WTC11 (cell line): ENCODE measurements at places on chromosomes 2 and 18.

DNA sequence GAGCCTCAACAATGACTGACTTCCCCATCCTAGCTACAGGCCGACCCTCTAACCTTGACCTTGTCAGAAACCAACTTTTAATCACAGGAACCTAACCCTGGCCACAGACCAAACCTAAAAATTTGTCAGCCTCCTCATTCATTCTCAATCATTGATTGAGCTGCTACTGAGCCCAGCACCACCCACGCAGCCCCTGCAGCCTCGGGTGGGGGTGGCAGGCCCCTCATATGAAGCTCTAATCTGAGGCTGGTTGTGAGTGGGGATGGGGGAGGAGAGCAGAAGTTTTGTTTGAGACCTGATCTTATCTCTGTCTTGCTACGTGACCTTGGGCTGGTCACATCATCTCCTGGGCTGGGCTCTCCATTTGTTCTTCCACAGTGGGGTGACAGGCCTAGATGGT lies 99.5 kb upstream of the EPAS1 start:
- no peak for DNase-seq

- no peak for DNase-seq
These were observed 9.5 kb downstream of the KCNG2 start for GRCh38 chr18:79806976-79807841.

GRCh38 chr2:28407976-28408690 lies 15.5 kb downstream of the FOSL2 start:
- DNase-seq, result no peak

DNA sequence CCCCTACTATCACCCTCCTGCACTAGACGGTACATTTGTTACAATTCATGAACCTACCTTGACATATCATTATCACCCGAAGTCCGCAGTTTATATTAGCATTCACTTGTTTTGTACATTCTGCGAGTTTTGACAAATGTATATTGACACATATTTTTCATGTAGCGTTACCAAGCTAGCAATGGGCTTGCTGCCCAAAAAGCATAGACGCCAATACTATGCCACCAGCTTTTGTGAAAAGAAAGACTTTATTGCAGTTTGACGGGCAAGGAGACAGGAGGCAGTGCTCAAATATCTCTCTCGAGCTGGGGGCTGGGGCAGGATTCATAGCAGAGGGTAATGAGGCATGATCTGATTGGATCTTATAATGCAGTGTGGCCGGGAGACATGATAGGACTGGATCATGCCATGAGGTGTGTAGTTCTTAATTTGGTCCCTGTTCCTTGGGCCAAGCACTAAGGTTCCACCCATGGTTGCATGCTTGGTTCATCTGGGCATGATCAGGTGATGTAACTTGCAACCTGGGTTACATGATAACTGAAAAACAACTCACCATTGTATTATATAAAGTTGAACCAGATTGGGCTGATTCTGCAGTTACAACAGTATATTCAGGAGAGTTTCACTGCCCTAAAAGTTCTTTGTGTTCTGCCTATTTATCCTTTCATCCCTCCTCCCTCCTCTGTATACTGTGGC lies 162.3 kb downstream of the RTN4 start:
- no peak for DNase-seq

GRCh38 chr2:224657349-224657748 lies 58.8 kb downstream of the CCDC195 start:
- DNase-seq, result no peak

GRCh38 chr18:75053028-75053629 lies 155.8 kb downstream of the PTGR3 start:
- no peak for DNase-seq

GRCh38 chr2:46258937-46259776 lies 38.0 kb upstream of the EPAS1 start:
- DNase-seq, result no peak

DNA sequence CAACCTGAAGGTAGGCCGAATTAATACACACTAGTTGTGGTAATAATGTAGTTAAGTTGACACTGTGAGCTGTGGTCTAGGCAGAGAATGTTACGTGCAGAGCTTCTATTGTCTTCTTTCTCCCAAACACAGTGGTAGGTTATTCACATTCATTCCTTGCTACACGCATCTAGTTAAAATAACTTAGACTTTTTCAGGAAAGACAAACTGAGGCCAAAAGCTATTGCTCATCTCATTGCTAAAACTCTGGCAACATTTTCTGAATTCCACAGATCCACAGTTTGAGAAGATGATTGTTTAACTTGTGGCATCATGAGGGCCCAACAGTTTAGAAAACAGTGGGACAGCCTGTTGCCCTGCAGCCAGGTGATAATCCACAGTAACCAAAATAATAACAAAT lies 850.4 kb upstream of the FSHR start:
- no peak for DNase-seq

DNA sequence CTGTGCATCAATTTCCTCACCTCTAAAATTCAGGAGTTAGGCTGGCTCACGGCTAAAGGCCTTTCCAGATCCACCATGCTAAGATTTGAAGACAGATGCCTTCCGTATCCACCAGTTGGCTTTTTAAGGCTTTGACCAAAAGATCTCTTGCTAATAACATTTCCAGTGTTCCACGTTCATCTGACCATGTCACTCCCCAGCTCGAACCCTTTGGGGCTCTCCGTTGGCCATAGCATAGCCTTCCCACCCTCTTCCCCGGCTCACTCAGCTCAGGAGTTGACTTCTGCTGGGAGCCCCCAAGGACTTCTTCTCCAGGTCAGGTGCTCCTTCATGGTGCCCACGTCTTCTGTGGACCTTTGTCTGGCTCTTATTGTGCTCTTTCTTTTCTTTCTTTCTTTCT lies 53.3 kb downstream of the MYCN start:
- no peak for DNase-seq

GRCh38 chr2:232838406-232838874 lies 31.6 kb upstream of the SNORC start:
- no peak for DNase-seq

DNA sequence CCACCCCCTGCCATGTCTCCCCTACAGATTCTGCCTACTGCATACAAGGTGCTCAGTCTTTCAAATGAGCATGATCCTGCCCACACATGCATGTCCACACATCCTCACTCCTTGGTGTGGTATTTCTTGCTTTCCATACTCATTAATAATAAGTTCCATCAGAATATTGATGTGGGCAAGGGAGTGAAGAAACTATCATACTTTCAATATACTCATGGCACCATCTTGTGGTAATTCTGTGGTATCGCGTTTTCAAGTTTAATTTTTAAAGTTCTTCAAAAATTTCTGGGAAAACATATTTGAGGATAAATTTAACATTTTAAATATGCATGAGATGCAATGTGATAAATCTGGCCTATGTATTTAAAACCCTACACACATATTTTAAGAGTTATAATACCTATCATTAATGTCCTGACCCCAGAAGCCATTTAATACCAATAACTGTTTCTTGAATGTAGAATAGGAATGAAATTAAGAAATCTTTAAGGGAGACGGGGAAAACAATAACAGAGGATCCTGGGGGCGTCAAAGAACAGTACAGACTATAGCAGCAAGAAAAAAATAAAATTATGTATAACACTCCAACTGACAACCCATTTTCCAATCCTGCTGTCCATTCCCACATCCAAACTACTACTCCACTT lies 110.1 kb downstream of the ZNF385B start:
- no peak for DNase-seq

GRCh38 chr2:214050731-214051130 lies 360.1 kb upstream of the VWC2L start:
- DNase-seq, result no peak

DNA sequence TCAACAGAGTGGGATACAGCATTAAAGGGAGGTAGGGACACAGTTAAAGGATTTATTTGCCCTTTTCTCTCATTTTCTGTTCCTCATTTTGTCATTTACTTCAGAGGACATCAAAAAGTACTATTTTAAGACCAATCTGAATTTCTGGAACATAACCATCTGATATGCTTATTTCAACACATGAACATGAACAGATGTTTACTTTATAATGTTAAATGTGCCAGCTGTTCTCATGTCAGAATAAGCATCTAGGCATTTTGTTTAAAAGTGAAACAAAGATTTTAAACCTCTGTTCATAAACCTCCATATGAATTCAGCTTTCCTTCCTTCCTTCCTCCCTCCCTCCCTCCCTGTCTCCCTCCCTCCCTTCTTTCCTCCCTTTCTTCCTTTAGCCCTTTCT lies 677.7 kb downstream of the CNTNAP5 start:
- no peak for DNase-seq

DNA sequence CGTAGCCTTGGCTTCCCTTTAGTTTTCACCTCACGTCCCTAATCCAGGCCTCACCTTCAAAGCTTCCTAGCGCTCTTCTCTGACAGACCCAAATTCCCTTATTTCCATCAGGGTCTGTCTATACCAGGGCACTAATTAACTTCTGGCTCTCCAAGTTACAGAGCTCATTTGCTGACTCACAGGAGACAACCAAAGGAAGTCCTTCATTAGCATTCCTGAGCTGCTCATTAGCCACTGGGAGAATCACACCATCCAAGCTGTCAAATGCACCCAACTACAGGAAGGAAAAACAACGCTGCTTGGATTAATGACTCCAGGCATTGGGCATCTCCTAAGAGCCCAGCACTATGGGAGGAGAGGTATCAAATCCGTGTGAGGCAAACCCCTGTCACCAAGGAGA lies 109.8 kb upstream of the ALK start:
- no peak for DNase-seq

DNA sequence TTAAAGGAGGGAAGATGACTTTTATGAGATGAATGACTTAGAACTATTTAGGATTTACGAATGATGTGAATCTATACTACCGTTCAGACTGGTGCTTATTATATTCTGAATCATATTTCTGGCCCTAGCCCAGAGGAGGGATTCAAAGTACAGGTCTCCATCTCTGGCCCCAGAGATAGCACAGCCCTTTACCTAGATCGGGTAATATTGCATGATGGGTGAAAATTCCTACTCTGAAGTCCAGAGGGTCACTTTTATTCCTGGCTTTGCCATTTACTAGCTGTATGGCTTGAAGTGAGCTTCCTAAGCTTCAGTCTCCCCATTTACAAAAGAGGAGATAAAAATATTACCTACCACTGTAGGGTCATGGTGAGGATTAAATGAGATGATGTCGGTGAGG lies 135.8 kb upstream of the OSR1 start:
- no peak for DNase-seq

DNA sequence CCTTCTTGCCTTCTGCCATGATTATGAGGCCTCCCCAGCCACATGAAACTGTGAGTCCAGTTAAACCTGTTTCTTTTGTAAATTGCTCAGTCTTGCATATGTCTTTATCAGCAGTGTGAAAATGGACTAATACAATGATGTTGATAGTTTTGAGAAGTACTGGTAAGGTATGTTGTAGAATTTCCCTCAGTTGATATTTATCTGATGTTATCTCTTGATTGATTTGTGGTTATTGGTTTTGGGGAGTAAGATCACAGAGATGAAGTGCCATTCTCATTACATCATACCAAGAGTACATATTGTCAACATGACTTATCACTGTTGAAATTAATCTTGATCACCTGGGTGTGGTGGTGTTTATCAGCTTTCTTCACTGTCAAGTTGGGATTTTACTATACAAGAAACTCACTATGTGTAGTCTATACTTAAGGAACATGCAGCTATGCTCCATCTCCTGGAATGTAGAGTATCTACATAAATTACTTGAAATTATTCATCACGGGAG lies 5.1 kb upstream of the SPAG16 start:
- DNase-seq, result no peak

DNA sequence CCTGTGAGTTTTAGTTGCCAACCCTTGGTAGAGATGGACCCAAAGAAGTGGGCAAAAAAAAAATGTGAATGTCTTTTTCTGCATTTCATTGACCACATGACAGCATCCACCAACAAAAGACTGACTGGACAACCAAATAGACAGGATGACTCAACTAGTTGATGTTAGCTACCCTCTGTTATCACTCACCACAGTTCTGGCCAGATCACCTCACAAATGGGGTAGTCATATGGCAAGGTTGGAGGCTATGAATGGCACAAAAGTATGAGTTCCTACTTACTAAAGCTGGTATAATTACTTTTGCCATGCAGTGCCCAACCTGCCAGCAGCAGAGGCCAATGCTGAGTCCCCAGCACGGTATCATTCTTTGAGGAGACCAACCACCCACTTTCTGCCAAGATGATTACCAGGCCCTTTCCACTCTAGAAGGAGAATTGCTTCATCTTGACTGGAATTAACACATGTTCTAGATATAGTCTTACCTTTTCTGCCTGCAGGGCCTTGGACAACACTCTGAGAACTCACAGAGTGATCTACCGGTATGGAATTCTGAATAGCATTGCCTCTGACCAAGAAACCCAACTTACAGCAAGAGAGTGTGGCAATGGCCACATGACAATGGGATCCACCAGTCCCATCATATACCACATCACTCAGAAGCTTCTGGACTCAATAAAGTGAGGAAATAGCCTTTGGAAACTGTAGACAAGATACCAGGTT lies 20.1 kb upstream of the TCF7L1 start:
- DNase-seq, result no peak

DNA sequence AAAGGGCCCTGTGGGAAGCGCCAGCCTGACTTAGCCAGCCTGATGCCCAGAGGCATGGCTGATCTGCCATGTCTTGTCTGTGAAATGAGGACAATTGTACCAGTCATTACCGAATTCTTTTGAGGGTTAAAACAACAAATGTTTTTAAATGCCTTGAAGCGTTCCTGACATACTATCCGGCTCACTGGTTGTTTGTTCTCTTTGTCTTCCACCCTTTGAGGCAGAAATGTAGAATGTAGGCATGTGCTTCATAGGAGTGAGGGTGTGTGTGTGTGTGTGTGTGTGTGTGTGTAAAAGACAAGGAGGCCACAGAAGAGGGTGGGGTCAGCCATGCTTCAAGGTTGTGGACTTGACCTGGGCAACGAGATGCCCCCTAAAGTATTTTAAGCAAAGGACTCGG lies 35.5 kb downstream of the TGFBRAP1 start:
- no peak for DNase-seq

- no peak for DNase-seq
These were observed 550.8 kb upstream of the TNP1 start for GRCh38 chr2:217410681-217410960.

DNA sequence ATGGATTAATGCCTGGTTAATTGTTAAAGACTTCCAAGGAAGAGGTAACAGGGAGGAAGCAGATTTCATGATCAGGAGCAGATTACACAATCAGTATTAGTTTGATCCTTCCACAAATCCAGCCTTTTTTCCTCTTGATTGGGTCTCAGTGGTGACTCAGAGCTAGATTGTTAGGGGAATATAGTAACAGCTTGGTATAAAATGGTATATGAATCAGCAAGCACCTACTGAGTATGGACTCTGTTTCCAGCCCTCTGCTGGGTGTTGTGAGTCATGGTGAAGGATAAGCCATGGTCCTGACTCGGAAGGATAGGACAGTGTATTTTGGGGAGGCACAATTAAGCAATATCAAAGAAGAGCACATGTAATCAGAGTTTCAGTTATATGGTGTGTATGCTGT lies 272.4 kb upstream of the DPP10 start:
- DNase-seq, result no peak

DNA sequence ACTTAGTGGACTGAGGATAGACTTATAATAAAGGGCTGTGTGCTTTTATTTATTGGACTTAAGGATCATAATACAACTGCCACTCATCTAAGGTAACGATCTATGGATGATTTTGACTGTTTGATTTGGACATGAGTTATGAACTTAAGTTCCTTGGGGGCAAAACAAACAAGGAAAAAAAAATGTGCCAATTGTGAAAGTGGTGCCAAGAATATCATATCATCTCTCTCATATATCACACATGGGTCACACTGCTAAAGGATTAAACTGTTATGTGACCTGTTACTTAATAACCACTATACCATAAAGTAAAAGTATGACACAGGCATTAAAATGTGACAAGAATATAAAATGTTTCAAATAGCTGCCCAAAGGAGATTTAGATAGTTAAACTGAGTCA lies 886.3 kb downstream of the ERBB4 start:
- DNase-seq, result no peak
